ENCODE measurements at places on chromosomes 11 and 22.

DNA sequence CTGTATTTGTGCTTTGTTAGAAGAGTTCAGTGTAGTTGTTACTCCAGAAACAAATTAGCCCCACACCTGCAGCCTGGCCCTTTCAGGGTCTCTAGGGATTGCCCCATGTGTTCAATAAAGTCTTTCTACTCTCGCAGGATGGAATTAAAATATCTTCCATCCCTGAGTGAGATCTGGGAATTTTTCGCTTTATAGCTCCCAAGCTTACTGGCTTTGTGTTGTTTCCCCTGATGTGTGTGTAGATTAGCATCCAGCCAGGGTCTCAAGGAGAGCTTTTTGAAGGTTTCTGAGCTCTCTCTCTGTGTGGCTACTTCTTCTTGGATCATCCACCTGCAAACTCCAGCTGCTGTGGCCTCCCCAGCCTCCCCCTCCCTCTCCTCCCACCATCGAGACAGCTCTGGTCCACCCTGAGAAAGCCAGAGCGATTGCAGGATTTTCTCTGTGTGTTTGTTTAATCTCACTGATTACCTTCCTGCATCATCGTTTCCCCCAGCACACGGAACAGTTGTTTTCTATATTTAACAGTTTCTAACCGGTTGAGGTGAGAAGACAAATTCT lies 553.5 kb downstream of the TBC1D22A start:
- no peak for DNase-seq

GRCh38 chr11:2569321-2569721 lies 124.5 kb downstream of the KCNQ1 start:
- no peak for DNase-seq

GRCh38 chr11:69418576-69419296 lies 62.7 kb upstream of the LINC01488 start:
- no peak for DNase-seq

GRCh38 chr11:95991101-95991500 lies 67.2 kb upstream of the MTMR2 start:
- no peak for DNase-seq

DNA sequence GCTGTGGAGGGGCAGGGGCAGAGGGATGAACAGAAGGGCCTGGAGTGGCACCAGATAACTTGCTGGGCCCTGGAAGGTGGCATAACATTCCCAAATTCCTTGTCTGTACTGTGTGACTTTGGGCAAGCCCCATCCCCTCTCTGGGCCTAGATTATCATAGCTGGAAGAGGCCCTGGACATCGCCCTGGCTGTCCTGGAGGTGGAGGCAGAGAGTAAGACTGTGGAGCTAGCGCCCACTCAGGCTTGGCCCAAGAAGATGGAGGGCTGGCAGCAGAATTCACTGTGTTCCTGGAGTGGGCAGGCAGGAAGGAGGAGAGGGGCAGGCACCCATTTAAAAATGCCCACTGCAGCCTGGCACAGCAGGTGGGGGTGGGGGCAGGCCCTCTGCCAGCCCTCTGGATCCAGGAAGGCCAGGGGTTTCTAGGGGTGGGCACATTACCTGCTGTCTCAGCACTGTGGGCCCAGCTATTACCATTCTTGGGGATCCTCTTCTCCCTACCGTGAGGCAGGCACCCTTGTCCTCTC lies 22.6 kb downstream of the ARHGEF17 start:
- no peak for DNase-seq

GRCh38 chr11:114259124-114259526 lies 37.1 kb upstream of the NNMT start:
- no peak for DNase-seq

DNA sequence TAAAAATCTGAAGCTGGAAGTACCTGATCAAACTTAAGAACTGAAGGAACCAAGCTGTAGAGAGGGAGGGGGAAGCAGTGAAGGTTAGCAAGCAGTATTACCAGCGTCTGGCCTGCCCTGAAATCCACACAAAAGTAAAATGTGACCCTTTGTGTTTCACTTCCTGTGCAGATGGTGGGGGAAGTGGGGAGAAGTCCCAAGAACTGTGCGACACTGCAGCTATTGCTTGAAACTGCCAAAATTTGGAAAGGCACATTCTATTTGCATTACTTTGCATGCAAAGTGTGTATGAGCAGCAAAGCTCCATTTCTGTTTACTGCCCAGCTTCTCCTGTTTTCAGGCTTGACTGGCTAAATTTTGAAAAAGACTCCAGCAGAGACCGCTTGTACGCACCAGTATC lies 72.1 kb upstream of the BMAL1 start:
- no peak for DNase-seq

- no peak for DNase-seq
These were observed 27.8 kb downstream of the RELT start for GRCh38 chr11:73404048-73404447.

GRCh38 chr11:46119352-46120216 lies 1.7 kb downstream of the PHF21A start:
- DNase-seq: peak; percentile 57

DNA sequence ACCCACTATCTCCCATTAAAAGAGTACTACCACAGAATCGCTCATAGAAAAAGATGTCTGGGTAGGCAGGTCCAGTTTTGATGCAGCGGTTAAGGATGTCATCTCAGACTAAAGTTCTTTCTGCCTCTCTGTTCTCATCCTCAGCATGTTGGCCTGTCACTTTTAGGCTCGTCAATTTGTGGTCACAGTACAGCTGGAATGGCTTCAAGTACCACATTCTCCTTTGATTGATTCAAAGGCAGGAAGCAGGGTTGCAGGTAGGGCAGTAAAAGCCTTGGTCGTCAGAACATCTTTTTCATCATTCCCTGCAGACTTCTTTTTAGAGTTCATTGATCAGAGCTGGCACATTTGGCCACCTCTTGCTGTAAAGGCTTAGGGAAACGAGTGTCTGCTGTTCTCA lies 28.7 kb downstream of the SDHD start:
- no peak for DNase-seq

GRCh38 chr11:116862951-116863350 lies 25.5 kb upstream of the APOA1 start:
- no peak for DNase-seq

- DNase-seq: no peak
These were observed 21.6 kb downstream of the ARVCF start for GRCh38 chr22:19994851-19995610.

DNA sequence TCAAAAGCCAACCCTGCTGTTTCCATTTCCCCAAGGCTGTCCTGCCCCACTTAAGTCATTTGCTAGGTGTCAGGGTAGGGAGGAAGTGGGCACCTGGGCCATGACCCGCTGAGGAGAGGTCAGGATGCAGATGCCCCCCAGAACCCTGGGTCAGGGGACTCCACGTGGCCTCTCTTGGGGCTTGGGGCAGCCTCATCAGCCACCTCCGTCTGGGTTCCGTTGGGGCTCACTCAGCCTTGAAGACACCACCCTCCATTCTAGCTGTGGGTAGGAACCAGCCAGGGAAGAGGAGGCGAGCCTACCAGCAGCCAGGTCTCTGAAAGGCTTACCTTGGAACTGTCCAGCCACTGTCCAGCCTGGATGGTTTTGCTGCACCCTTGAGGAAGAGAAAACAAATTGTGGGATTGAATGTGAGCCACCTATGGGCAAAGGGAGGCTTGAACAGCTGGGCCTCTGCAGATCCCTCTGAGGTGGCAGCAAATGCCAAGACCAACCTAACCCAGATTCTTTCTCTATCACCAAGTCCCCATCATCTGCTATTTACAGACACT lies 2.5 kb downstream of the APOL4 start:
- no peak for DNase-seq

GRCh38 chr22:50189184-50189848 lies 3.6 kb downstream of the TRABD start:
- DNase-seq: no peak

- DNase-seq: no peak
These were observed 29.2 kb upstream of the SCN3B start for GRCh38 chr11:123683428-123684170.

- DNase-seq: no peak
These were observed 8.5 kb upstream of the TMPRSS4 start for GRCh38 chr11:118068206-118068944.

GRCh38 chr11:114193730-114194679 lies 102.2 kb upstream of the NNMT start:
- no peak for DNase-seq

GRCh38 chr11:47272706-47273105 lies 2.8 kb downstream of the MADD start:
- no peak for DNase-seq

- DNase-seq: no peak
These were observed 35.4 kb upstream of the INCENP start for GRCh38 chr11:62088331-62088933.

- DNase-seq: no peak
These were observed 957.6 kb upstream of the CCDC90B start for GRCh38 chr11:84243629-84244263.

GRCh38 chr11:82174610-82175009 lies 559.1 kb downstream of the FAM181B start:
- no peak for DNase-seq

GRCh38 chr22:39185601-39186012 lies 33.1 kb upstream of the CBX7 start:
- DNase-seq: no peak

DNA sequence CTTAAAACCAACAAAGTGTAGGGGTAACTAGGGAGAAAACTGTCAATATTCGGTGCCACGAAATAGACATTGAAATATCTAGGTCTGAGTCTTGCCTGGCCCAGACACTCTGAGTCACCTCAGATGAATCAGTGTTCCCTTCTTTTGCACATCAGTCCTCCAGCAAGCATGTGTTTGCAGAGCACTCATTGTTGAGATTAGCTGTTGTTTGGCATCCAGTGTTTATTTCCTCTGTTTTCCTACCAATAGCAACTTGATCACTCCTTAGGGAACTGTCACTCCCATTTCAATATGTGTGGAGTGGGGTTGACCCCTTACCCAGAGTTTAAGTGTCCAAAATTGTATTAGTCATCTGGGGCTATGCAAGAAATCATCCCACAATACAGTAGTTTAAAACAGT lies 4.7 kb upstream of the ASCC2 start:
- DNase-seq: no peak

DNA sequence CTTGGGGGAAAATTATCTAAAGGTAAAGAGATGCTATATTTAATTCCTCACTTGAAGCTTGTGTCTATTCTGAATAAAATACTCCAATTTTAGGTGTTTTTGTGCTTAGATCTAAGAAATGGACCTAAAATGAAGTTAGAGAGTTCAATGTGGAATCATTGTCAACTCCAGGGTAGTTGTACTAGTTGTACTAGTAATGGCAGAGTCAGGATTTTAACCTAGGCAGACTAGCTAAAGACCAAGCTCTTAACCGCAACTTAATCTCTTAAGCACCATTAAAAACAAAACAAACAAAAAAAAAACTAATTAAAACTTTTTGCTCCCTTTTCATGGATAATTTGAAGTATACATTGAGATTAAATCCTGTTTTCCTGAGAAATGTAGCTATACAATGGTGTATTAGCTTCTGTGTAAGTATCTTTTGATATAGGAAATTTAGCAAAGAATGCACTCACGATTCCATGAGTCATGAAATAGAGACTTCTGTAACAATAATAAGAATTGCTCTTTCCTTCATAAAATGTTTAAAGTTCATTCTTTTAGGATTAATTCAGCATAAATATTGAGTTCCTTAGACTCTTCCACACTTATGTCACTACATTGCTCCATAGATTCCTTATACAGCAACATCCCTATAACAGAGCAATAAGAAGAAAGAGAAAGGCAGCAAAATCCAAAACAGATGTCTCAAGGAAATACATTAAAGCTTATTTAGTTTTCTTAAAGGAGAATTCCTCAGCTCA lies 26.5 kb upstream of the SOX6 start:
- no peak for DNase-seq

GRCh38 chr22:20456722-20457076 lies 19.1 kb upstream of the SCARF2 start:
- no peak for DNase-seq

GRCh38 chr22:32696089-32696488 lies 105.4 kb upstream of the TIMP3 start:
- no peak for DNase-seq

- DNase-seq: no peak
These were observed 14.5 kb downstream of the HSPA8 start for GRCh38 chr11:123047266-123047946.

DNA sequence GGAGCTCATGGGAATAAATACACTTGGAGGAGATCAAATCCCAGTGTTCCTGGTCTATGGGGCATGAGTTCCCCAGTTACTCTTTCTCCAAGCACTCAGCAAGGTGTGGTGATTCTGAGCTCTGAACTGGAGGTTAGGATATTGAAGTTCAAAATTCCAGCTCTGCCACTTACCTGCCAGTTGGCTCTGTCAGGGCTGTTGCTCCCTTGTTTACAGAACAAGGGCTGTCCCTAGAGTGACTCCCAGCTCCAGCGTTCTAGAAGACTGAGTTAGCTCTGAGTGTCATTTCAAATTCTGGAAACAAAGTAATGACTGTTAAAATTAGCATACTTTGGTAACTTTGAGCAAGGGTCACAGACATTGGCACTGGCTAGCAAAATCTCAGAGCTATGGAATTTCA lies 69.7 kb upstream of the ZBED5 start:
- no peak for DNase-seq

GRCh38 chr11:64621283-64622019 lies 30.4 kb downstream of the SLC22A12 start:
- DNase-seq: no peak

DNA sequence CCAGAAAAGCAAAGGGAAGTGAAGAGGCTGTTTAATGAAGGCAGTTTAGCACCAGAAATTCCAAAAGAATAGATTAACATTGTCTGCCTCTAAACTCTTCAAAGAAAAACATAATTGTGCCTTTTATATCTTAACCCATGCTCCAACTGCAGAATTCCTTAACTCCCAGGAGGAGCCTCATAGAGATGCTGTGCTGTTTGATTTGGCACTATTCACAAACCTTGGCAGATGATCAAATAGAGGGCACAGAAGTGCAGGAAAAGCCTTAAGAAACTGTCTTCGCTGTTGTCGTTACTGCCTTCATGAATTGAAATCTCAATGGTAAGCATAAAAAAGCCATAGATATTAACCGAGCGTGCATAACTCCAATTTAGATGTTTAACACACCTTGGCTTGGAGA lies 124.1 kb upstream of the MPPED2 start:
- no peak for DNase-seq

- no peak for DNase-seq
These were observed 135.4 kb downstream of the OSBP2 start for GRCh38 chr22:30829901-30830550.

GRCh38 chr22:24952837-24953383 lies 394 bp downstream of the KIAA1671 start:
- DNase-seq: no peak

All from T-helper 9 cell (primary cell).